ENCODE measurements at places on chromosomes 12 and 14.

GRCh38 chr14:104138718-104139459 is 502 bp downstream of the KIF26A start:
- no peak for DNase-seq

DNA sequence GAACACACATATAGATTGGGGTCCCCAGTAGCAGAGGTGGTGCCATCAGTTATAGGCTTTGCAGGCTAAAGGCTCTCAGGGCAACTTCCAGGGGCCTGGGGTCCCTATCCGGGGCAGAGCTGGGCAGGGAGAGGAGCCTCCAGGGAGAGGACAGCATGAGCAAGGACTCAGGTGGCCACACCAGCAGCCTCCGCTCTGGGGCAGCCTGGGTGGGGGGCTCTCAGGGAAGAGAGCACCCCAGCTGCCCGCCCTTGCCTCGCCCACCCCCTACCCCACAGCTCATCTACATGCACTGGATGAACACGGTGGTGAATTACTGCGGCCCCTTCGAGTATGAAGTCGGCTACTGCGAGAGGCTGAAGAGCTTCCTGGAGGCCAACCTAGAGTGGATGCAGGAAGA is 14.0 kb downstream of the PLBD2 start:
- no peak for DNase-seq

DNA sequence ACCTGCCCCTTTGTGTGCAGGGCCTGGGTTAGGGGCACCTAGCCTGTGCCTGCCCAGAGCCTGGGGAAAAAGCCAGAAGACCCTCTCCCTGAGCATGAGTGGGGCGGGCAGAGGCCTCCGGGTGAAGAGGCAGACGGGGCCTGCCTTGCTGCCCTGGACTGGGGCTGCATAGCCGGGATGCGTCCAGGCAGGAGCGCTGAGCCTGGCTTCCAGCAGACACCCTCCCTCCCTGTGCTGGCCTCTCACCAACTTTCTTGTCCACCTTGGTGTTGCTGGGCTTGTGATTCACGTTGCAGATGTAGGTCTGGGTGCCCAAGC is 216.1 kb downstream of the TMEM121 start:
- no peak for DNase-seq

- DNase-seq = peak; percentile 47
Observed at GRCh38 chr14:21978184-21978998, 304.8 kb upstream of the OR4E1 start.

- DNase-seq = no peak
Observed at GRCh38 chr12:89918172-89918846, 209.7 kb upstream of the ATP2B1 start.

DNA sequence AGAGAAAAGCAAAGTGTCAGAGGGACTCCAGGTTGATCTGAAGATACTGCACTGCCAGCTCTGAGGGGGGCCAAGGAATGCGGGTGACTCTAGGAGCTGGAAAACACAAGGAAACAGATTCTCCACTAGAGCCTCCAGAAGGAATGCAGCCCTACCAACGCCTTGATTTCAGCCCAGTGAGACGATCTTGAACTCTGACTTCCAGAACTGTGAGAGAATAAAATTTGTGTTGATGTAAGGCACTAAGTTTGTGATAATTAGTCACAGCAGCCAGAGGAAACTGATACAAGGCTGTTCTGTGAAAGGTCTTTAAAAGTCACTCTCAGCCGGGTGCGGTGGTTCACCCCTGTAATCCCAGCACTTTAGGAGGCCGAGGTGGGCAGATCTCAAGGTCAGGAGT is 34.2 kb downstream of the CKAP4 start:
- DNase-seq = no peak

DNA sequence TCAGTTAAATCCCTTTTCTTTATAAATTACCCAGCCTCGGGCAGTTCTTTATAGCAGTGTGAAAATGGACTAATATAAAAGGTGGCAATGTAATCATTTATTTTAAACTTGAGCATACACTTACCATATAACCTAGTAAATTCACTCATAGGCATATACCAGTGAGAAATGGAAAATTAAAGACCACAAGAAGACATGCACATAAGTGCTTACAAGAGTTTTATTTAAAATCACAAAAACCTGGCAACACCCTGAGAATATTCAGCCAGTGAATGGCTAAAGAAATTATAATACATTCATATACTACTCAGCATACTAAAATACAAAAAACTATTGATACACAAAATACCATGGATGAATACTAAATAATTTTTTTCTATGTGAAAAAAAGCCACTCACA is 1017.5 kb upstream of the TMEM132C start:
- no peak for DNase-seq

GRCh38 chr14:56581041-56581727 is 1.6 kb downstream of the TMEM260 start:
- no peak for DNase-seq

- DNase-seq = no peak
Observed at GRCh38 chr14:59161561-59162175, 26.8 kb upstream of the DAAM1 start.

DNA sequence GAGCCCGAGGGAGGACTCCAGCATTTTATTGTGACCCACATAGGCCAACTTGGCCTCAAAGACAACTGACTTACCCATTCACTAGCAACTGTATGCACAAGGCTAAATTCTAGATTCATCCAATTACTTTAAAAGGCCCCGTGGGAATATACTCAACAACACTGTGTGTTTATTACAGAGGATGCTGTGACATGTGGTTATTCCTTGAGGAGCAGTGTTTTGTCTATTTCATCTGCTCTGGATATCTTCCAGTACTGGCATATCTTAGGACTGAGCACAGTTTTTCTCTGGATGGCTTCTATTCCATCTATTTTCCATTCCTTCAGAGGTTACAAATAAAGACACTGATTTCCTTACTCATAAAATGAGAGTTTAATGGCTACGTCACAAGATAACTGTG is 87.2 kb upstream of the KRAS start:
- DNase-seq = no peak

GRCh38 chr12:115869604-115870003 is 407.9 kb downstream of the MED13L start:
- no peak for DNase-seq

- DNase-seq = no peak
Observed at GRCh38 chr14:63468294-63468693, 74.9 kb downstream of the PPP2R5E start.

- no peak for DNase-seq
Observed at GRCh38 chr12:42608196-42608825, 18.8 kb upstream of the PRICKLE1 start.

DNA sequence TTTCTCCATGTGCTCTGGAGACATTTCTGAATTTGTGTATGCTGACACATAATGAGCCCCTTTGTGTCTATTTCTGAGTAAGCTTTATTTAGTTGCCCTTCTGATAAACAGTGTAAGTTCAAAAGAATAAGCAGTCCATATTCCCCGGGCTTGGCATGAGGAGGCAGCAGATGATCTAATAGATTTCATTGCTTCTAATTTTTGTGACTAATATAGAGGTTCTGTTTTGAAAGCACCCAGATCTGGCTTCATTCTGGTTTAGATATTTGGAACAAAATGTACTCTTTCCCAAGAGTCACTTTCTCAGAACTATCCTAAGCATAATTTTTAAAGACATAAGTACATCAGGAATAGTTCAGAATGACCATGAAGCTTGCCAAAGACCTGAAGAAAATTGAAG is 290.9 kb downstream of the BTG1 start:
- DNase-seq = no peak

GRCh38 chr12:46963977-46964971 is 115.1 kb upstream of the PCED1B start:
- no peak for DNase-seq

- DNase-seq = no peak
Observed at GRCh38 chr14:71341156-71341555, 433.9 kb downstream of the PCNX1 start.

- DNase-seq = no peak
Observed at GRCh38 chr12:125824276-125824675, 759.0 kb downstream of the AACS start.

DNA sequence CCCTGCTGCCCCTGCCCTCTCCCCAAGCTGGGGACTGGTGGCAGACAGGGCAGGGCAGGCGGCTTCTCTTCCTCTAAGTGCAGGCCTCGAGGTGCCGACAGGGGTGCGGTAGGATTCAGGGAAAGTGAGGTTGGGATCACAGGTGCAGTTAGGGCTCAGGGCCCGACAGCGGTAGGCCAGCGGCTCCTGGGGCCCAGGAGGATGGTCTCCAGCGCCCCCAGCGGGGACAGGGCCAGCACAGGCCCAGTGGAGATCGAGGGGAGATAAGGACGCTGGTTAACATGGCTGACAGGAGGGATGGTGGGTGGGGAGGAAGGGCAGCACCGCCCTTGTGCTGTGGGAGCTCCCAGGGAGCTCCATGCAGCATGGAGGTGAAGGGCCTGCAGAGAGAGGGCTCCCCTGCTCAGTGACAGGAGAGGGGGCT is 935 bp upstream of the CRIP1 start:
- no peak for DNase-seq

DNA sequence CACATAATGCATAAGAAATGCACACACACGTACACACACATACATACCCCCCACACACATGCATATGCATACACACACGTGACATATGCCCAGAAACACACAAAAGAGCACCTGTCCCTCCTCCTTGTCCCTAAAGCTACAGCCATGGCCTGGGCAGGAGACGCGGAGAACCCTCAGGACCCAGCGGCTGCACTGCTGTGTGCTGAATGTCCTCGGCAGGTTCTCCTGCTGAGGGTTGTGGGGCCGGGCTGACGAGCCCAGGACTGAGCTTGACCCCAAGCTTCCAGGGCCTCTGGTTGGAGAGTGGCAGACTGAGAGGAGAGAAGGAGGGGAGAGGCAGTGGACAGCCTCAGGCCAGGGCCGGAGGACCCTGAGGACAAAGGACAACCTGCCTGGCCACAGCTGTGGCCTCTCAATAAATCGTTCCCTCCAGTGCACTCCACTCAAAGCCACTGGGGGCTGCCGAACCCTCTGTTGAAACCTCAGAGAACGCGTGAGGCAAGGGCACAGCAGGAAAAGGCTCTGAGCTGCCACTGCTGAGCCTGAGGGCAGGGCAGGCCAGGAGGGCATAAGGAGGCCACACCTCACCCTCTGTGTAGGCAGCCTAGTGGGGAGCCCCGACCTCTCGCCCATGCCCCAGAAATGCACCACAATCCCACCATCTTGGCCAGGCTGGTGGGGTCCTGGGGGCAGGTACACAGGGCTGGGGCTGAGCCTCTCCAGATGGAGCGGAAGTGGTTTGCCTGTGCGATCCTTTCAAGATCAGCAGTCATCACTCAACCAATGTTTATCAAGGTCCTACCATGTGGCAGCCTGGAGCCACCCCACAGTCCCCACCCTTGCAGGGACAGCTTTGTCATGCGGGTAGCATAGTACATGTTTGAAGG is 3.1 kb downstream of the CACNA2D4 start:
- no peak for DNase-seq

- no peak for DNase-seq
Observed at GRCh38 chr14:52063052-52063462, 5.8 kb downstream of the NID2 start.

DNA sequence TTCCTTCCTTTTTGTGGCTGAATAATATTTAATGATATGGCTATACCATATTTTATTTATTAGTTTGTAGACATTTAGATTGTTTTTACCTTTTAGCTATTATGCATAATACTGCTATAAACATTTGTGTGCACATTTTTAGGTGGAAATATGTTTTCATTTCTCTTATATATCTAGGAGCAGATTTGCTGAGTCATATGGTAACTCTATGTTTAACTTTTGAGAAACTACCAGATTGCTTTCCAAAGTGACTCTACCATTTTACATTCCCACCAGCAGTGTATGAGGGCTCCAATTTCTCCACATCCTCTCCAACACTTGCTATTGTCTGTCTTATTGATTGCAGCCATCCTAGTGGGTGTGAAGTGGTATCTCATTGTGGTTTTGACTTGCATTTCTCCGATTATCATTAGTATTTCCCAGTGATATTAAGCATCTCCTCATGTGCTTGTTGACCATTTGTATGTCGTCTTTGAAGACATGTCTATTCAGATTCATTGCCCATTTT is 160.2 kb downstream of the KICS2 start:
- DNase-seq = no peak

DNA sequence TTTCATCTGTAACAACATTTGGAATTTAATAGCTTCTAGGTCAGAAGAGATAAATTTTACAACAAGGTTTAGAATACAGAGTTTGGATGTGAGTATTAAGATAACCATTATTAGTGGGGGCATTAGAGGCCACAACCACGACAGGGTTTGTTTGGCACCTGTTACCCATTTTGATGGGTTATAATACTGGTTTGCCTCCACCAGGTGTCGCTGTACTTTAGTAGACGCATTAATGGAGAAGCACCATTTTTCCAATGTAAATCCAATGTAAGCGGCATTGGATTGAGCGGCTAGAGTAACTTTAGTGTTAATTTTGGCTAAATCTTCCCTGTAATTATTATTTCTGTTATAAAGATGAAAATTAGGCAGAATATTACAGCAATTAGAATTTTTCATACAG is 136.2 kb downstream of the SLCO1B3 start:
- DNase-seq = no peak

DNA sequence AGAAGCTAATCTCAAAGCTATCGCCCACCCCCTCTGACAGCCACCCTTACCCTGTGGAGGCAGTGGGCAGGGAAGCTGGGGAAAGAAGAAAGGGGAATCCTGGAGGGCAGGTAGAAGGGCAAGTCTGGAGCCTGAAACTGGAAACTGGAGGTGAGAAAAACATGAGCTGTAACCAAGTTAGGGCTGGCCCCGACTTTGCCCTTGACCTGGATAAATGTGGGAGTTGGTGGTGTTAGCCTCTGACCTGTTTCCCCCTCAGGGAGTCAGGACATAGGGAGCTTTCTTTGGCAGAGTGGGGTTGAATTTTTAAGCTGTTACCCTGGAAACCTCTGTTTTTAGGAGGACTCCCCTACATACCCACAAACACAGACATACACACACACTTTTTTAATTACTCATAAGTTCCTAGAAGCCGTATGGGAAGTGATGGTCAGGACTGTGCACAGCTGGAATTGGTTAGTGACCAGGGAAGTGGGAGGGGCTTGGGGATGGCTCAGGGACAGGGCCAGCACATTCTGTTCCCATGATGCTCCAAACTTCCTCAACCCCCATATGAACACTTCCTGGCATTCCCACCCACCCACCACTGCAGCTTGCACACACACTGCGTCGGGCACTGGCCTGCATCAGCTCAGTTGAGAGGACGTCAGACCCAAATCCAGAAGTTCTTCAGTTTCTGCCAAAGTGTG is 5.0 kb upstream of the MMP19 start:
- no peak for DNase-seq

DNA sequence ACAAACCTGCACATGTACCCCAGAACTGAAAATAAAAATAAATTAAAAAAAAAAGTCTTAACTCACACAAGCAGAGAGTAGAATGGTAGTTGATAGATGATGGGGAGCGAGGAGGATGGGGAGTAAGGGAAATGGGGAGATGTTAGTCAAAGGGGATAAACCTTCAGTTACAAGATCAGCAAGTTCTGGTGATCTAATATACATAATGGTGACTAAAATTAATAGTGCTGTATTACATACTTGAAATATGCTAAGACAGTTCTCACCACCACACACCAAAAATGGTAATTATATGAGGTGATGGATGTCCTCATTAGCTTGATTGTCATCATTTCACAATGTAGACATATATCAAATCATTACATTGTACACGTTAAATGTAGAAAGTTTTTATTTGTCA is 3.2 kb upstream of the C12orf42 start:
- no peak for DNase-seq
